AG09309 (cell line): ENCODE measurements at places on chromosomes 16 and 17.

DNA sequence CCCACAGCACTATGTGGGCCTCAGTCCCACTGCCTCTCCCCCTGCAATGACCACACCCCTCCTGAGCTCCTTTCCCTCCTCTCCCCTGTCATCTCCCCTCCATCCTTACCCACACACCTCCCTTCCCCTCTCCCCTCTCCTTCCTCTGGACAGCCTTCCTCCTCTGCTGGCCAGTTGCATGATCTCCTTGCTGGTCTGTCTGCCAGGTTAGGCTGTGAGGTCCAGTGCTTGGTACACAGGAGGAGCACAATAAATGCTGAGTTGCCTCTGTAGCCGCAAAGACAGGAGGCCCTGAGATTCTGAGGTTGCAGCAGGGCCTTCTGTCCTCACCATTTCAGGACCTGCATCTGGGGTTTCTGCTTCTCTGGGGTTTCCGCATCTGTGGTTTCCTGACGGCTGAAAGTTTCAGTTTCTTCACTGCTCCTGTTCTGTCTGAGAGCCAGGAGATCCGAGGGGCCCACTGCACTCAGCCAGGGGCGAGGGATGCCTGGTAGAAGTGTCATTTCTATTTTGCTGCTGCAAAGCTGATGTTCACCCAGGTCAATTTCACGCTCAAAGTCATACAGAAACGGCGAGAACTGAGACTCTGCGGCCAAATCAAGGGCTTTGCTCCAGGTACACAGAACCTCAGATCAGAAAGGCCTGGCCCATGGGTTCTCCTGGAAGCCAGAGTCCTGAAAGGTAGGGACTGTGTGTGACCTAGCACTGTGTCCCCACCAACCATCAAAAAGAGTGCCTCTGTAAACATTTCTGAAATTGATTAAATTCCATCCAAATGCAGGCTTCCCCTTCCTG is 4.6 kb upstream of the SLC12A3 start:
- no peak for DNase-seq

DNA sequence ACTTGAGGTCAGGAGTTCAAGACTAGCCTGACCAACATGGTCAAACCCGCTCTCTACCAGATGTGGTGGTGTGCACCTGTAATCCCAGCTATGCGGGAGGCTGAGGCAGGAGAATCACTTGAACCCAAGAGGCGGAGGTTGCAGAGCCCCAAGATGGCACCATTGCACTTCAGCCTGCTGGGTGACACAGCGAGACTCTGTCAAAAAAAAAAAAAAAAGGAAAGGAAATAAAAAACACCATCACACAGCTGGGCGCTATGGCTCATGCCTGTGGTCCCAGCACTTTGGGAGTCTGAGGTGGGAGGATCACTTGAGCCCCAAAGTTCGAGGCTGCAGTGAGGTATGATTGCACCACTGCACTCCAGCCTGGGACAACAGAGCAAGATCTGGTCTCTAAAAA is 13.3 kb upstream of the SBK1 start:
- DNase-seq: no peak

DNA sequence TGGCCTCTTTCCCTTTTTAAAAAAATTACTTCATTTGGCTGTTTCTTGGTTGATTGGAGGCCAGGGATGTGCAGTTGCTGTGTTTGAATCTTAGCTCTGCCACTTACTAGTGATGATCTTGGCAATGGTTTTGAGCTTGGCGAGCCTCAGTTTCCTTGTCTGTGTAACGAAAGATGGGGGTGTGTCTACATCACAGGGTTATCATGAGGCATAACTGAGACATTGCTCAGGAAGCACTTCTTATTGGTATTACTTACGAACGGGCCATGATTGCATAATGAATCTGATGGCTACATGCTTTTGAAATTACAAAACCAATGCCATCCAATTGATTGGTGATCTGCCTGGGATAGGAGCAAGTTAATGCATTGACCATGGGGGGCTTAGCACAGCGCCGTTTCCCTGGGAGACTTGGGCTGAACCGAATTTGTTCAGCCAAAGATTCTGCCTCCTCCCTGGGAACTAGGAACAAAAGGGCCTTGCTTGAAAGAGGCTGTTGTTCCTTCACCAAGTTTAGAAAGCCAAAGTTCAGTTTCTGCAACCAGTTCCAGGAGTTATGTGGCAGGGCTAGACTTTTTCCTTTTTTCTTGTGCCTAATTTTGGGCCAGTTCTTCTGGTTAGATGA is 21.9 kb downstream of the CMIP start:
- no peak for DNase-seq

- DNase-seq: no peak
Measured at GRCh38 chr17:2916461-2916860, 120.2 kb downstream of the RAP1GAP2 start.

DNA sequence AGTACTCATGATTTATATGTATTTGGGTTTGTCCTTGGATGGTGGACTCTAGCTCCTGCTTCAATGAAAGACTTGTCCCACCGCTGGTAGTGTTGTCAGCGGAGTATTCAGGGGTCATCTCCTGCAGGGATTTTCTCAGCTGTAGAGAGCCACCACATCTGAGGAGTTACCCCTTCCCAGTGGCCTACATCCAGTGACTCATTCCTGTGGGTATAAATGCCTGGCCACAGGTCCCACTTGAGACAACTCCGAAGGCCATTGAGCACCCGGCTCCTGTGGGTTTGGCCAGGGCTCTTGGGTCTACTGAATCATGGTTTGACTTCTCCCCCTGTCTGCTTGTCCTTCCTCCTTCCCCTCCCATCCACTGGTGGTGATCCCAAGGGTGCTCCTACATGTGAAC is 34.6 kb upstream of the WSB1 start:
- DNase-seq: no peak

GRCh38 chr16:6684076-6684673 is 648.5 kb upstream of the RBFOX1 start:
- no peak for DNase-seq

DNA sequence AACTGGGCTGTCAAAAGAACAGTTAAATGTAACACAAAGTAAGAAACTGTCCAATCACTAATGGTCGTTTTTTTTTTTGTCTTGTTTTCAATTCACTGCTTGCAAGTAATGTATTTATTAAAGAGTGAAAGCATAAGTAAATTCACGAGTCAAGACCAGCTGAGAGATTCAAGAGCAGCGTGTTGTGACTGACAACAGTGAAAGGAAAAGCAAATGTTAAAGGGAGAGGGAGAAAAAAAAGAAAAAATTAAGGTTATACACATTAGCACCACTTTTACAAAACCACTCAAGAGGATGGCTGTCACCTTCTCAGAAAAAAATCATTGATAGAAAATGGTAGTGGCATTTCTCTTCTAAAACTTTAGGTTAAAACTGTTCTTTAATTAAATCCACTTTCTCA is 36.1 kb downstream of the GPATCH8 start:
- no peak for DNase-seq

DNA sequence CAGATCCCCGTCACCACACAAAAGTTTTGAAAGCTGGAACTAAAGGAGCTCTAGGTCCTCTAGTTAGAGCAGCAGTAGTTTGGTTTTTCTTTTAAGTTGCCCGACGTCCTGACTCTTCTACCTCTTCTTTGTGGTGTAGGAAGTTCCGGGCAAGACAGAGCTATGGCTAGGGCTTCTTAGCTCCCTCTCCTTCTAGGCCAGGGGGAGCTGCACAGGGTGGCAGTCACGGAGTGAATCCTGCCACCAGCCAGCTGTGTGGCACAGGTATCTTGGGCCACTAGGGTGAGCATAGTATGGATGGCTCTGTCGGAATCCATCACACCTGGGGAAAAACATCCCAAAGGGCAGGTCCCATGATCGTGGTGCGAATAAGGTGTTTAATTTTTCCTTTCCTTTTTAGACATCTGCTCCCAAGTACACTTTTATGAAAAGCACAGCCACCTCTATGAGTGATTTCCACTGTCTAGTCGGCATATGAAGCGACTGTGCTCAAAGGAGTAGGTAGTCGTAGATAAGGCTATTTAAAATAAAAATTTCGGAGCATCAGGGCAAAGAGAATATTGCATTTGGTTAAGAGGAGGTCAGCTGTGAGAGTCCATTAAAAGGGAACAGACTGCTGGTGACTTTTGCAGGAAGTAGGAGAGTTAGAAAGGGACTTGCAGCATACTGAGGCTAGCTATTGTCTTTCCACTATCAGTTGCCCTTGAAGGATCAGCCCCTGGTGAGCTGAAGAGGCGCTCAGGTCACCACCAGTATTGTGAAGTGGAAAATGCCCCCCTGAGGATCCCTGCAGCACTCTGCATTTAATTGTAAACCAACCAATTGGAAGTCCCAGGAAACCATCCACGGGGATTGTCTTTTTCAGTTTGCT is 2.1 kb downstream of the PRKCA start:
- DNase-seq: no peak

DNA sequence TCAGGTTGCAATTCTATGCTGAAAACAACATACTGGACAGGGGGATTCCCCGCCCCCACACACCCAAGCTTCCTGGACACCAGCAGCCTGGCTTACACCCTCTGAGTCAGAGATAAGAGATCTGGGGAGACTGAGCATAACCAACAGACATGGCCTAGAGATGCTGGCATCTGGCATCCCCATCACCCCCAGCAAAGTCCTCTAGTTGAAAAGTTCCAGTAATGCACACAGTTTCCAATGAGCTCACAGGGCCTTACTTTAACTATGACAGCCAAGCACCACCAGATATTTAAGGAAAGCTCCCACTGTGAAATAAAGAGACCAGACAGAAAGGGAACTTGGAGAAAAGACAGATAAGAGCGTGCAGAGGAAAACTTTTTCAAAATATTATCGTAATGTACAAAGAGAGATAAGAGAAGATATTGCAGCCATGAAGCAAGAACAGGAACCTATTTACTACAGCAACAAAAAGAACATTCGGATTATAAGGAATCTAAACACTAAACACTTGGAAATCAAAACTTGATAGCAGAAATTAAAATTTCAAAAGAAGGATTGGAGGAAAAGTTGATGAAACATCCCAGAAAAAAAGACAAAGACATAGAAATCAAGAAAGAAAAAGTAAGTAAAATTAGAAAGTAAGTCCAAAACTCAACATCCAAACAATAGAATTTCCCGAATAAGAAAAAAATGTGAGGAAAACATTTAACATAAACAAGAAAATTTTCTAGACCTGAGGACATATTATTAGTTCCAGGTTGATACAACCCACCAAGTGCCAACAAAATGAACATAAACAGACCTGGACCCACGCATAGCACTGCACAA is 17.2 kb upstream of the ALOX15 start:
- peak; percentile 38 for DNase-seq

DNA sequence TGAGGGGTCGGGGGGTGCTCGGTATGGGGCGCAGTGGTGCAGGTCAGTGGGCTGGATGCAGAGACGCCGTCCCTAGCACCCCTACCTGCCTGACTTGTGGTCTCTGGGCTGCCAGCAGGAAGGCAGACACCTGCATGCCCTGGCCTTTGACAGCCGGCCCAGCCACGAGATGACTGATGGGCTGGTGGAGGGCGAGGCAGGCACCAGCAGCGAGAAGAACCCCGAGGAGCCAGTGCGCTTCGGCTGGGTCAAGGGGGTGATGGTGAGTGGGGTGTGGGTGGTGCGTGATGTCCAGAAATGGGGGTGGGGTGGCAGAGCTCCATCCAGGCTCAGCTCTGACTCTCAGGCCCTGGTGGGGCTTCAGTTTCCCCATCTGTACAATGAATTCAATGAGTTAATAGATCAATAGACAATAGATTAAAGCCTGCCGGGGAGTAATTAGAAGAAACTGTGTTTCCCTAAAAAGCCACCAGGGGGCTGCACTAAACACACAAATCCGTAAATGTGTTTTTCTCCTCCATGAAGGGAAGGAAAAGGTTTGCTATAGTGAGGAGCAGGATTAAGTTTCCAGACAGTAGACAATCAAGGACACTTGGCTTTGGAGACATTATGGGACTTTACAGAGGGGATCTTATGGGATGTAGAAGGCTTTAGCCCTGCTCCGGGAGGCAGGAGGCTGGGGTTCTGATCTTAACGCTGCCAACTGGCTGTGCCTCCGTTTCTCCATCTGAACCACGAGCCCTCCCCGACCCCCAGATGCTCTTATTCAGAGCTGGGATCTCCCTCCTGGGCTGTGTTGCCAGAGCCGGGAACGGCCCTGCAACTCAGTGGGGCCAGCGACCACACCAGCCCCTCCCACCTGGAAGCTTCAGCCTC is 2.2 kb downstream of the SLC12A3 start:
- peak; percentile 41 for DNase-seq

DNA sequence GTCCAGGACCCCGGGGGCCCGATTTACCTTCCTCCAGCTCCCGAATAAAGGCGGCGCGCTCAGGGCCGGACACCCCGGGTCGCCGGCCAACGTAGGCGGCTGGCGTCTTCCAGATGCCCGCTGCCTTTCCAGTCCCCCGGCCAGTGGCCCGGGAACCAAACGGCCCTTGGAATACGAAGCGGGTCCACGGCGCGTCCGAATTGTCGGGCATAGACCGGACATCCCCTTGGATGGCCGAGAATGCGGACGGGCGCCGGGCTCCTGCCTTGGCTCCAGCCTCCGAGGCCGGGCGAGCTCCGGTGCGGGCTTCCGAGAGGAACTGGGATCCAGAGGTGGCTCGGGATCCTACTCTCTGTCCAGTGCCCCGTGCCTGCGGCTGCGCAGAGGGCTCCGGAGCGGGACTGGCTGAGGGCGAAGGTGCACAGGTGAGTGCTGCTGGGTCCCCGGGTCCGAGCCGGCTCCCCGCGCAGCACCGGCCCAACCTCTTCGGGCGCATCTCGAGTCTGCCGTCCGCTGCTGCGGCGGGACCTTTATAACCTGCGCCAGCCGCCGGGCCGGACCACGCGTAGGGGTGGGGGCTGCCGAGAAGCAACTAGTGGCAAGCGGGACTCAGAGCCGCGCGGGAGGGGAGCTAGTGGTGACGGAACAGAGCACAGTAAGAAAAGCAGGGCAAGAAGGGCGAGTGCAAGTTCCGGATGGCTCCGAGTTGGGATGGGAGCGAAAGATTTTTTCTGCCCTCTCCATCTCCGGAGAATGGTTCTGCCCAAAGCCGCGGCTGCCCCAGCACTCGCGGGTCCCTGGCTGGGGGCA is at the start of gene HAP1:
Gene HAP1, minus strand, starts transcription at position 505 of the 810 bp plus-strand sequence. Its CDS starts 9 bp downstream, at position 496.
- DNase-seq: no peak

- no peak for DNase-seq
Measured at GRCh38 chr16:31498493-31498892, 9.7 kb downstream of the RUSF1 start.

GRCh38 chr16:85601730-85602401 is 11.3 kb upstream of the GSE1 start:
- DNase-seq: no peak

- peak; percentile 5 for DNase-seq
Measured at GRCh38 chr16:55842369-55843104, 9.6 kb upstream of the CES1 start.

GRCh38 chr16:59111280-59111679 is 377.2 kb upstream of the GOT2 start:
- no peak for DNase-seq

GRCh38 chr16:57255686-57256415 is 10.8 kb downstream of the ARL2BP start:
- no peak for DNase-seq
